ENCODE measurements at places on chromosomes 4 and X.

- DNase-seq = no peak
These were observed 91.1 kb upstream of the VEGFC start for GRCh38 chr4:176883681-176884418.

- no peak for DNase-seq
These were observed 123.4 kb downstream of the ASB9 start for GRCh38 chrX:15146515-15146914.

- DNase-seq = no peak
These were observed 23.4 kb upstream of the XK start for GRCh38 chrX:37662181-37662580.

DNA sequence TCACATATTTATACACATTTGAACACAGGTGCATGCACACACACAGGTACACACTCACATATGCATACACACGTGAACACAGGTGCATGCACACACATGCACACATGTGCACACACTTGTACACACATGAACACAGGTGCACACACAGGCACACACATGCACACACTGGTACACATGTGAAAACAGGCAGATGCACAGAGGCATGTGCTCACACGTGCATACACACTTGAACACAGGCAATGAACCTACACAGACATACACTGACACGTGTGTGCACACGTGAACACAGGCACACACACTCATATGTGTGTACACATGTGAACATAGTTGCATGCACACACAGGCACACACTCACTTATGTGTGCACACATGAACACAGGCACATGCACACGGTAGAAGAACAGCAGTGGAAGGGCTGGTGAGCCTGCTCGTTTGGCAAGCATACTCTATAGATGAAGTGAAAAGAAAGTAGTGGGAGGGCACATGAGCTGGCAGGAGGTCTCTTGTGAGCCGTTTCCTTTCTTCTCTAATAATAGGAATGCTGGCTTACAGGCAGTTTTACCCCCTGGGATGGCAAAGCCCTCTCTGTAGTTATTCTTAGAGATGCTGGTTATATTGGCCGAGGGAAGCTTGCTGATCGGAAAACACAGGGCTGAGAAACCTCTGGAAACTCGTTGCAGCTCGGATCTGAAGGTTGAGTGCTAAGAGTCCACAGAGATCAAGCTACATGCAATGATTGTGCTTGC is 279.6 kb upstream of the CLNK start:
- no peak for DNase-seq

DNA sequence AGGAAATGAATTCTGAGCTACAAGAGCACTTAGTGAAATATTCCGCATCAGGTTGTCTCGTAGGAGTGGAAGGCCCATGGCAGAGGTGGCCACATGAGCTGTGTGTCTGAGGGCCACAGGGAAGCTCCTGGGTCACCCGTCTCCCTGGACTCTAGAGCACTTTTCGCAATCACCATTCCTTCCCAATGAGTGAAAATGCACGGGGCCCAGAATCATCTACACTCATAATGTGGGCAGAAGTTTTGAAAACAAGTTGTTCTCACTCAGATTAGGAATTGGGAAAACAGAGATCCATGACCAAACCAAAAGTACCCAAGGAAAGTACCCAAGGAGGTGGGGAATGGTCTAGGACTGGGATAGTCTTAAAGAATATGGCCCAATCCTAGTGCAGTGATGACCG is 94.4 kb downstream of the SCD5 start:
- DNase-seq = no peak

DNA sequence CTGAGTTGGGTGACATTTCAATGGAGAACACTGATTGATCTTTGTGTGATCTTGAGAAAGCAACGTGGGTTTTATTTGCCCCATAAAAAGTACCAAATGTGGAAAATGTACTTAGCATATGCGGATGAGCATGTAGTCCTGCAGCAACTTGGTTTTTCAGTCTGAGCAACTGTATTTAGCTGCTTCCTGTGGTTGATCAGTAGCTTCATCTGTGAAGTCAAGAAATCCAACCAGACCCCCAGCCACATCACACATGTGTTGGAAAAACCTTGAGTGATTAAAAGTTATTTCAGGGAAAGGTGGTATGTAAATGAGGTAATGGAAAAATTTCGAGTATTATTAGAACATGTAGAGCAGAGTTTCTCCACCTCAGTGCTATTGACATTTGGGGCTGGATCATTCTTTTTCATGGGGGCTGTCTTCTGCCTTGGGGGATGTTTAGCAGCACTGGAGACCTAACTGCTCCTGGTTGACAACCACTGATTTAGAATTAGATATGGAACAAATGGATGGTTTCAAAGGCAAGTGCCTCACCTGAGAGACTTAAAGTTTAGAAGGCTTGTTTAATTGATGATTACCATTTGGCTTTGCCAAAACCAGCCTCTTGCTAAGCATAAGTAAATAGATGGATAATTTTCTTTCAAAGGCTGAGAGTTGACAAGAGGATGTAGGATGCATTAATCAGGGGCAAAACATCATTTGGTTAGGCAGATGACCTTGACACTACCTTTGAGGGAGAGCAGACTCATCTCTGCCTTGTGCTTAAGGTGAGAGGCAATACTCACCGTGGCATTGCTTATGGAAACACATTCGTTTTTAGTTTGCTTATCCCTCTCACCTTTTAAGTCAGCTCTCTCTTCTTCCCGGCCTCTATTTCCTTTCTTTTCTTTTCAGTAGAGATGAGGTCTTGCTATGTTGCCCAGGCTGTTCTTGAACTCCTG is 193.0 kb upstream of the RPS6KA3 start:
- no peak for DNase-seq

- DNase-seq = no peak
These were observed 30.5 kb upstream of the OR13H1 start for GRCh38 chrX:131513159-131513914.

- DNase-seq = no peak
These were observed 117.8 kb upstream of the SPRY1 start for GRCh38 chr4:123278755-123279154.

Data from CD8-positive, alpha-beta memory T cell (primary cell).